Activated naive CD4-positive, alpha-beta T cell treated with anti-CD3 and anti-CD28 coated beads, Interleukin-2, amount 10 ng/mL, durations not matched to agents 5 hours and 36 hours (primary cell): ENCODE measurements at places on chromosomes 16 and 17. TPM values are rescaled to one million over a fixed set of nuclear protein-coding genes. Genes with fewer than 3 reads are reported as not detected.

Gene LRRC37A3
- total RNA-seq = 19.1 TPM

Gene KRT36
- not detected for total RNA-seq

Gene TBC1D3E
- total RNA-seq = not detected

Gene NAA38
- 54.3 TPM for total RNA-seq

Gene PPP1R27
- not detected for total RNA-seq

Gene KRTAP2-3
- total RNA-seq = not detected

Gene IL34
- not detected for total RNA-seq

Gene SGCA
- total RNA-seq = not detected

Gene HEXIM1
- total RNA-seq = 28.3 TPM

Gene COX6A2
- not detected for total RNA-seq

Gene KRT17
- not detected for total RNA-seq

Gene HSPB9
- total RNA-seq = not detected
